Heart right ventricle (tissue), 16 donors: ENCODE measurements at places on chromosomes 7 and 10. TPM values are rescaled to one million over a fixed set of nuclear protein-coding genes. Genes with fewer than 3 reads are reported as not detected.

GRCh38 chr7:129013048-129013724 lies 41.7 kb downstream of the TNPO3 start:
- DNase-seq, result no peak

DNA sequence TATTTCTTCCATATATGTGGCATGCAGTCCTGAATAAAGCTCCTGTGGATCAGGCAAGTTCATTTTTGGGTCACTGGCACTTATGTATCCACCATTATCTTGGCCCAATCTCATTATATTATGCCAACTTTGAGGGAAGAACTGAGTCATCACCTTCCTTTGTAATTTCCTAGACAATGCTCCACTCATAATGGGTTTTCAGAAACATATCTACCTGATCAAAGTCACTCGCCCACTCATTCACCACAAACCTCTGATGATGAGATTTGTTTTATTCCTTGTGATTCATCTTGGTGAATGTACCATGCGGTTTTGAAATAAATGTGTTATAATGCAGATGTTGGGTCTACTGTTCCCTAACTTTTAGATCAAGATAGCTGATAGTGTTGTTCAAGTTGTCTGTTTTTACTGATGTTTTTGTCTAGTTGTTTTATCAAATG lies 525.8 kb downstream of the KIF20B start:
- DNase-seq, result no peak

- DNase-seq, result no peak
Observed at GRCh38 chr7:25272265-25272664, 44.0 kb upstream of the NPVF start.

GRCh38 chr10:82394122-82394521 lies 519.1 kb downstream of the NRG3 start:
- DNase-seq, result peak; percentile 13

The HYAL4 gene
- 0.03 TPM for polyA plus RNA-seq

The JAKMIP3 gene
- 2.7 TPM for polyA plus RNA-seq

DNA sequence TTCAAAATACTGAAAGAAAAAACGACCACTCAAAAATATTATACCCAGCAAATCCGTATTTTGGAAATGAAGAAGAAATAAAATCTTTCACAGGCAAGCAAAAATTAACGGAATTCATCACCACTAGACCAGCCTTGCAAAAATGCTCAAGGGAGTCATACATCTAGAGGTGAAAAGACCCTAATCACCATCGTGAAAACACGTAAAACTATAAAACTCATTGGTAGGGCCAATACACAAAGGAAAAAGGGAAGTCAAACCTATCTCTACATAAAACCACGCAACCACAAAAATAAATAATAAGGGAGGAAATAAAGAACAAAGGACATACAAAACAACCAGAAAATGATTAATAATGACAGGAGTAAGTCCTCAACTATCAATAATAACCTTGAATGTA lies 6.6 kb upstream of the AKR1B1 start:
- no peak for DNase-seq

DNA sequence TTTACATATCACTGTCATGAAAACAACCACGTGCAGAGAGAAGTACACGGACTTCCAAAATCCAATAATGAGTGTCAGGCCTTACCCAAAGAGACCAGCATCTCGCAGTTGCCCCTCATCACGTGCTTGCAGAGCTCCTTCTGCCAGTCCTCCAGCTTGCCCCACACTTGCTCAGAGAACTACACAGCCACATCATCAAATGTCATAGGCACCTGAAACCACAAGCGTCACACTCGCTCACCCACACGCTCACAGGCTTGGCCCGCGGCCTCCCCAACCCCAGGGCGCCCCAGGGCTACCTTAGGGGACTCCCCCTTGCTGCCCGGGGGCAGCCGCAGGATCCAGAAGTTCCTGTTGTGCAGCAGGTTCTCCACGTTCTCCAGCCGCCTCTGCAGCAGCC lies 123.4 kb upstream of the ZNF746 start:
- DNase-seq, result no peak

DNA sequence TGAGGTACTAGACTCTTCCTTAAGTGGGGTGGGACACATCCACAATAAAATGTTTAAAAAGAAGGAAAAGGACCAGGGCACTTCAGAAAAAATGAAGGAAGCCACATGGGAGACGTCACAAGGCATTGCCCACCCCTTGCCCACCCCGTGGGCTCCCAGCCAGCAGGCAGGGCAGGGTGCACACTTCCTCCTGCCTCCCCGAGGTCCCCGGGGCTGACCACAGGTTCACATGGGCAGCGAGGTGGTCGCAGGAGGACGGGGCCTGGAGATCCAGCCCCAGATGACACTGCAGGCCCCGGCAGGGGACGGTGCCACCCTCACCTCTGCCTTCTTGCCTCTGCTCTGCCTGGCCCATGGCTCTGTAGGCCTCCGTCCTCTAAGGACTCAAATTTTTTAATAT lies 45.6 kb downstream of the PWWP2B start:
- no peak for DNase-seq

DNA sequence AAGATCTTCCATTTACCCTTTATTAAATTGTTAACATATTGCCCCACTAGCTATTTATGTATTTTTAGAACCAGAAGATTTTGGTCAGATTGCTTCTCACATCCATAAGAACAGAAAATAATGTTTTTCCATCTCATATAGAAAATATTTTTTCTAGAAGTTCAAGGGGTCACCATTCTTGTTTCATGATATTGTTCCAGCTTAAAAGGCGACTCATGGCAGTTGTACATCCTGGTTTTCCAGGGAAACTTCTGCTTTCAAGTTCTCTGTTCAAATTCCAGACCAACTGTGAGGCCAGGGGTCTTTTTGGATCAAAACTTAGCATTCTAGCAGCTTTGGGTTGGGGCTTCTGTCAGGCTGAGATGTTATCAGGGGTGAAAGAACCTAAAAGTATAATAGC lies 84.4 kb downstream of the LRRC4 start:
- no peak for DNase-seq

DNA sequence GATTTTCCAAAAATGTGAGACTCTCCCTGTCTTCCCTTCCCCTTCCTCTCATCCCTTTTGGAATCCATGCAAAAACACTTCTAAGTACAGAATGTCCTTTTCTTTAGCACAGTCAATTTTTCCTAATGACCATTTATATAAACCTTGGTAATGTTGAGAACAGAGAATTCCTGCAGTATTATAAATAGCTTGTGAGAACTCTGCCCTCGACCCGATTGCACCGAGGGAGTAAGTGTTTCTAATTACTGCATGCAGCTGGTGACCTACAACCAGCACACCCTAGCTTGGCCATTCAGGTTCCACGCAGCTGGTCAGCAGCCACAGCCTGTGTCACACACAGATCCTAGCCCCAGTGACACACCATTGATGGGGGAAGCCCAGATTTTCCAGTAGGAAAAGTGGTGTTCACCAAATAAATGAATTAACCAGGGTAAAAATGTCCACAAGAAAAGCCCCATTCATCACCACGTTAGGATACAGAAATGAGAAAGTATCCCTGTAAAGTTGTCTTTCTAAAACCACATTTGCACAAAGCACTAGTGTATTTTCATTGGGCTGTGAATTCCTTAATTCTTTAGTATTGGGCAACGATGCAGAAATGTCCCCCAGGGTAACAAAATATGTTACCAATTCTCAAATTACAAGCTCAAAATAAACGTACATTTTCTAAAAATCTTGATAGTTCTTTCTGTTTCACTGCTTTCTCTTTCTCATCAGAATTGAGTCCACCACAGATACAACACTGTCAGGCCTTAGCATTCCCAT lies 499.0 kb upstream of the KLF6 start:
- peak; percentile 80 for DNase-seq

GRCh38 chr7:152089183-152089582 lies 63.7 kb downstream of the GALNT11 start:
- DNase-seq, result no peak

The TMUB1 gene
- polyA plus RNA-seq, result 88.2 TPM

The APBB1IP gene
- polyA plus RNA-seq, result 1.2 TPM

The CYP3A7 gene
- not detected for polyA plus RNA-seq

GRCh38 chr7:79282070-79282694 lies 171.3 kb downstream of the MAGI2 start:
- DNase-seq, result no peak

- DNase-seq, result no peak
Observed at GRCh38 chr10:84226616-84227015, 1.3 kb upstream of the LRIT2 start.

The CYP26A1 gene
- not detected for polyA plus RNA-seq

DNA sequence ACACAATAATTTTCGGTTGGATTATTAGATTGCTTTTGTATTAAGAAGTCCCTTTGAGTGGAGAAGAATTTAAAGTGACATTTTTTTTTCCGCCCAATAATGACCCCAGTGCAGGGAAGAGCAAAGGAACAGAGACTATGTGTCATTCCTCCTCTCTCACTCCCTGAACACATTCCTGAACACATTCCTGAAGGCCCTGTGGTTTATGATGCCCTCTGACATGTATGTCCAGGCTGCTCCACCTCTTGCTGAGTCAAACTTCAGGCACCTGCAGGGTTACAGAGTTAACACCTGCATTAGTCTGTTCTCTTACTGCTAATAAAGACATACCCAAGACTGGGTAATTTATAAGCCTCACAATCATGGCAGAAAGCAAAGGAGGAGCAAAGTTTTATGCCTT lies 704.0 kb upstream of the LRRN3 start:
- no peak for DNase-seq

The HYCC1 gene
- polyA plus RNA-seq, result 5.9 TPM

The UNC5B gene
- polyA plus RNA-seq, result 3.3 TPM

DNA sequence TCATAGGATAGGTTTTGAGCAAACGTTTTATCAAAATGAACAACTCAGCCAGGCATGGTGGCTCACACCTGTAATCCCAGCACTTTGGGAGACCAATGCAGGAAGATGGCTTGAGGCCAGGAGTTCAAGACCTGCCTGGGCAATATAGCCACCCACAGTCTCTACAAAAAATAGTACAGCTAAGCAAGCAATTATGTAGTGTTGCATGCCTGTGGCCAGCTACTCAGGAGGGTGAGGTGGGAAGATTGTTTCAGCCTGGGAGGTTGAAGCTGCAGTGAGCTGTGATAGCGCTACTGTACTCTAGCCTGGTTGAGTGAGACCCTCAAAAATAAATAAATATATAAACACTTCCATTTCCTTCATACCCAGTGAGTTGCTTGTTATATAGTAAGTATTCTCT lies 67.1 kb downstream of the LSMEM1 start:
- no peak for DNase-seq

- peak; percentile 21 for DNase-seq
Observed at GRCh38 chr10:84095811-84096497, 43.4 kb upstream of the GHITM start.

The HOXA9 gene
- polyA plus RNA-seq, result not detected

DNA sequence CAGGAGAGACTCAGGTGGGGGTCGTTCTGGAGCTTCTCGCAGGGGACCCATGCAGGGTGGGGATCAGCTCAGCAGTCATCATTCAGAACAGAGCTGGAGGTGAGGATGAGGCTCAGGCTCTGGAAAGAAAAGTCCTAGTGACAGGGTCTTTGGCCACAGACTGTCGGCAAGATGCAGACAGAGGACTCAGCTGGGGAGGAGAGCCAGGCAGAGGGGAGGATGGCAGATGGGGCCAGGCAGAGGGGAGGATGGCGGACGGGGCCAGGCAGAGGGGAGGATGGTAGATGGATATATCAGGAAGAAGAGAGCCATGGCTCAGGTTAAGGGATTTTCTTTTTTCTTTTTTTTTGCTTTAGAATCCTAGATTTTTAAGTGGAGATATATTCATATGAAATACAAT lies 7.7 kb upstream of the IL15RA start:
- DNase-seq, result no peak
